ENCODE measurements at places on chromosomes 13 and 19. TPM values are rescaled to one million over a fixed set of nuclear protein-coding genes. Genes with fewer than 3 reads are reported as not detected.
A peak's percentile ranks its signal among the peaks of the same experiment; 100 is the strongest.

GRCh38 chr19:18742838-18743783 lies 48.0 kb downstream of the COMP start:
- DNase-seq = peak; percentile 79

- no peak for DNase-seq
These were observed 3.7 kb upstream of the PEX11G start for GRCh38 chr19:7492558-7492957.

DNA sequence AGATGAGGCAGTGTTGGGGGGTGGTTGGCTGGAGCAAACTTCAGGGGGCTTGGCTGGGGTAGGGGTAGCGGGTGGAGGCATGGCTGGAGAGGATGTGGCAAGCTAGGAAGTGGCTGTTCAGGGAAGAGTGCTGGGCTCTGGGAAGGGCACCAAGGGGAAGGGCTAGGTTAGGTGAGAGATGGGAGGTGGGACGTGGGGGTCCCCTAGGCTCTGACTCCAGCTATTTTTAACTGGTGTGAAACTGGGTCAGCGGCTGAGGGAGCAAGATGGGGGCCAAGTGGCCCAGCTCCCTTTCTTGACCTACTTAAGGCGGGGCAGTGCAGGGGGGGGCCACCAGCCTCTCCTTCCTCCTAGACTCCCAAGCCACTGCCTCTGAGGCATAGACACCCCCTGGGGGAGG lies 7.3 kb downstream of the KCNC3 start:
- DNase-seq = no peak

DNA sequence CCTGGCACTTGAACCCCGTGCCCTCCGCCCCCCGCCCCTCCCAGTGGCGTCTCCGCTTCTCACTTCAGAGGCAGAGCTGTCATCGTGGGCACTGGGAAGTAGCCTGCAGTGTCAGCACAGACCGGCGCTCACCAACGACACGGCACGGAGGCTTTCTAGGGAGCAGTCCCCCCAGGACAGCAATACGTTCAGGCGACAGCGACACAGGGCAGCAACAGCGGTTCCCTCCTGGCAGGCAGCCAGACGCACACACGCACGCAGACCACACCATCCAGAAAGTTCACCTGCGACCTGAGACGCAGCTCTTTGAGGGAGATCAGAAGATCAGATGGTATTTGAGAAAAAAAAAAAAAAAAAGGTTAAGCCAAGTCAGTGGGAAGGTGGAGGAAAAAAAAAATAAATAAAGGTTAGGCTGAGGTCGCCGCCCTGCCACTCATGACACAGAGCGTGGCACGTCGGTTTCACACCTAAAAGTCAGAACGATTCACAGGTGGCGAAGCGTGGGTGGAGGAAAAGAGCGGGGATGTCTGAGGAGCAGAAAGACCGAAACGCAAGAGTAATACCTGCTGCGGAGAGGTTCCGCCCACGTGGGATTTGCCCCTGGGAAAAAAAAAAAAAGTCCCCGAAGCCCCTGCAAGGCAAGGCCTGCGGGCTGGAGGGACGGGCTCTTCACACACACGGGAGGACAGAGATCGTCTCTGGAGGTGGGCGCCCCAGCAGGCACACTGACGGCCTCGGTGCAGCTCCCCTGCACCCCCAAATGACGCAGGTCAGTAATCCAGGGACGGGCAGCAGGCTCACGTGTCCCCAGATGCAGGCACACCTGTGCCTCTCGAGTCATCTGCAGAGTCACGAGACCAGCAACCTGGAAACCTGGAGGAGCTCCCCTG lies 94.5 kb downstream of the GNG7 start:
- DNase-seq = no peak

DNA sequence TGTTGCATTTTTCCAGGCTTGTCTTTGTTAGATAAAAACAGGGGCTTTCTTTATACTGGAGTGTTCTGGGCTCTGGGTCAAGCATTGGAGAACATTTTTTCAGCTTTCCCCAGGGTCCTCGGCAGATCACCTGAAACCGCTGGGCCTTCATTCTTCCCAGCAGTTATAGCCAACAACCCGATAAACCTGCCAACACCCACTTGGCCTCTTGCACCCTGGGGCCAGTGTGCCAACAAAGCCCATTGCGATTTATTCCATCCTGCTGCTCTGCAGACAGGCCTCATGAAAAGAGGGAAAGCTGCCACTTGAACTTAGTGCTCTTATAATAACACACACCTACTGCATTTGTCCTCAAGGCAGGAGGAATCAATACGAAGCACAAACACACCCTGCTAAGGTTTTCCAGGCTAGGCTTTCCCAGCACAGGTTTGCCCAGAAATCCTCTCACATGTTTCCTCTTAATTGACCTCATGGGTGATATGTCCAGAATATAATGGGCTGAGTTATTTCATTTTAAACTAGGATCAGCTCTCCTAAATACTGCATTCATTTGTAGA lies 669.3 kb downstream of the LIG4 start:
- no peak for DNase-seq

DNA sequence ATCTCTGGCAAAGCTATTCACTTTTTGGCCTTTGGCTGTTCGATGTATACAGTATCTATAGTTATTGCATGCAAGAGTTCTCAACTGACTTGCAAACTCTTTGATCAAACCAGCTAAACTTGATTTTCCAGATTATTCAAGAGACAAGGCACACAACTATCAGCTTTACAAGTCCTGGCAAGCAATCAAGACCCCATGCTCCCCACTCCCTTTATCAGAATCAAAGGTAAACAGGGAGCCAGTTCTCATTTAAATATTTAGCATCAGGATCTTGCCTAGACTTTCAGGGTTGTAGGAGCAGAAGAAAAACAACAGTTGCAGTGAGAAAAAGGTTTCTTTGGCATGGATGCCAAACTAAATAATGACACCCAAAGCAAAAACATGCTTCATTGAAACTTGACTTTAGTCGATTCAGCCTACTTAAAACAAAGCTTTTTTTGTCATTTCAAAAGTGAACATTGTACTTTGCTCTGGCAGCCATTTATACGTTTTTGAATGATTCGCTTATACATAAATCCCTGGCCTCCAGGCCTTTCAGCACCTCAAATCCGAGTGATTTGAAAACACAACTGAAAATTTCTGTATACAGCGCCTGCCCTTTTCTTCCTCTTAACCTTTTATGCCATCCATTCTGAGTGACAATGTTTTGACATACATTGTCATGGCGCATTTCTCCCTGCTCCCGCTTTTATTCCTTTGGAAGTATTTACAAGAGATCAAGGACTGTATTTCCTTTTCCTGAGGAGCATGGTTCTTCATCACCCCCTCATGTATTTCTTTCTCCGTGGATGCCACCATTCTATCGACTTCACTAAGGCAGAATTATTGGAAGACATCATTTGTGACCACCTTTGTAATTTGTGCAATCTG lies 340.8 kb downstream of the KLF5 start:
- no peak for DNase-seq

GRCh38 chr13:42638886-42639285 lies 64.9 kb downstream of the TNFSF11 start:
- no peak for DNase-seq

GRCh38 chr13:51684076-51684475 lies 99.8 kb downstream of the WDFY2 start:
- no peak for DNase-seq

- DNase-seq = no peak
These were observed 17.0 kb downstream of the EPS8L1 start for GRCh38 chr19:55092423-55093318.

- no peak for DNase-seq
These were observed at the start of gene SPACA6 for GRCh38 chr19:51693260-51693659. Gene SPACA6, plus strand, starts transcription at chr19:51693330. Its CDS starts 197 bp downstream, at chr19:51693527.

- no peak for DNase-seq
These were observed 711.0 kb downstream of the UQCRFS1 start for GRCh38 chr19:28501976-28502375.

GRCh38 chr19:3683405-3684053 lies 16.7 kb downstream of the PIP5K1C start:
- DNase-seq = peak; percentile 55

DNA sequence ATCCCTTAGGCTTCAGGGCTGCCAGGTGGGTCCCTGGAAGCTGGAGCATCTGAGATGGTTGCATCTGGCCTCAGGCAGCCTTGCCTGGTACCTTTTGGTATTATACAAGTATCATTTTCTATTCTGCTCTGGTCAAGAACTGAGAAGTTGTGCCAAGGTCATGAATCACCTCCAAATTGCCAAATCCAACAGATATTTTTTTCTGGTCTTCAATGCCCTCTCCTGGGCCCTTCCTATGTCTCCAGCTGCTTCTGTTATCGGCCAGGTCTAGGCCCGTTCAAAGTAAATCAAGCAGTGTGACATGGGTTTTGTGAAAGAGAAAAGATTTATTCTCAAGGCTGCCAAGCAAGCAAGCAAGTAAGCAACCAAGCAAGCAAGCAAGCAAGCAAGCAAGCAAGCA lies 271.1 kb upstream of the MAB21L1 start:
- DNase-seq = no peak

DNA sequence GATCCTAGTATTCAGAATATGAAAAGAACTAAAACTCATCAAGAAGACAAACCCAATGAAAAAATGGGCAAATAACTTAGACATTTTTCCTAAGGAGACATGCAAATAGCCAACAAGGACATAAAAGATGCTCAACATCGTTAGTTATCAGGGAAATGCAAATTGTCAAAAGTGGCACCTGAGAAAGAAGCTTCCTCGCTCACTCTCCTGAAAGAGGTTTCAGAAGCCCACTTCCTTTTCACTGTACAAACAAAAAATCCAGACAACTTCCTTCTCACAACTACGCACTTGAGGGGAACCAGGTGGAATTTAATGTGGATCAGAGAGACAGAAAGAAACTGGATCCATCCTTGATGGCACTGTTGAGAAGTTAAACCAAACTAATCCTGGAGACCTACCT lies 41.5 kb downstream of the KLF12 start:
- no peak for DNase-seq

- DNase-seq = no peak
These were observed 894.9 kb upstream of the SLC10A2 start for GRCh38 chr13:103961129-103961528.

GRCh38 chr13:25847635-25848626 lies 203.9 kb downstream of the SHISA2 start:
- DNase-seq = no peak

DNA sequence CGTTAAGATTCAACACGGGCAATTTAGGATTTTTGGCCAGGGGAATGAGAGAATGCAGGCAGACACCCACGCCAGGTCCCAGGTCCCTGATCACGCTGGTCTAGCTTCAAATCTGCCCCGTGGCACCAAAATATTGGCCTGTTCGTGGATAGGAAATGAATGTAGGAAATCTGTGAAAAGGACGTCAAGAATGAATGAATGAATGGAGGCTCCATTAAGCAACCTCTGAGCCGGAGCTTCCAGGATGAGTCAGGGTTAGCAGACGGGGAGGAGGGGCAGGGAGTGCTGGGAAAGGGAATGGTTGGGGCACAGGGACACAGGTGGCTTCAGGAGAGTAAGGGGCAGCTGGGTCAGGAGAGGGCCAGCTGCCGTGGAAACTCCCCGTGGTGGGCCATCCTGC lies 4.2 kb downstream of the SULT2B1 start:
- DNase-seq = no peak

DNA sequence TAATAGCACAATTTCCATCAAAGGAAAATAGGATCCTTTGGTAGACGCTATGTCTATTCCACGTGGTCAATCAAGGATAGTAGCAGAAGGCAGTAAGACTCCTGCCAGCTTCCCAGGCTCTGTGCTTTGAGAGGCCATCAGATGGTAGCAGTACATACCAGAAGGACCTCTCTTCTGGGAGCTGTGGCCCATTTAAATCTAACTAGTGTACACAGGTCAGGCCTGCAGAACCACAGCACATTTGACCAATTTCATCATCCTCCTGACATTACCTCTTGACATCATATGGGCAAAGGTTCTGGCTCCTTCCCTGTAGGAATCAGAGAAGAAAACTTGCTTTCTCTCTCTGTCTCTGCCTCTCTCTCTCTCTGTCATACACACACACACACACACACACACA lies 229.6 kb upstream of the HTR2A start:
- no peak for DNase-seq

SPRY2 gene
- total RNA-seq = 34.6 TPM

LGALS14 gene
- total RNA-seq = not detected

CYP4F2 gene
- not detected for total RNA-seq

RGCC gene
- total RNA-seq = 45.8 TPM

NAA16 gene
- total RNA-seq = 6.5 TPM

CCDC8 gene
- 30.8 TPM for total RNA-seq

C2CD4C gene
- 0.63 TPM for total RNA-seq

TEX29 gene
- total RNA-seq = not detected

CBARP gene
- 0.96 TPM for total RNA-seq

IL11 gene
- total RNA-seq = not detected

CLEC17A gene
- not detected for total RNA-seq

FLT1 gene
- total RNA-seq = 40.7 TPM

ATP8A2 gene
- 0.27 TPM for total RNA-seq

NALCN gene
- total RNA-seq = 8.3 TPM
